ENCODE measurements at places on chromosomes 2 and 18.

GRCh38 chr2:51795248-51795888, 763.4 kb upstream of the NRXN1 start:
- no peak for DNase-seq

DNA sequence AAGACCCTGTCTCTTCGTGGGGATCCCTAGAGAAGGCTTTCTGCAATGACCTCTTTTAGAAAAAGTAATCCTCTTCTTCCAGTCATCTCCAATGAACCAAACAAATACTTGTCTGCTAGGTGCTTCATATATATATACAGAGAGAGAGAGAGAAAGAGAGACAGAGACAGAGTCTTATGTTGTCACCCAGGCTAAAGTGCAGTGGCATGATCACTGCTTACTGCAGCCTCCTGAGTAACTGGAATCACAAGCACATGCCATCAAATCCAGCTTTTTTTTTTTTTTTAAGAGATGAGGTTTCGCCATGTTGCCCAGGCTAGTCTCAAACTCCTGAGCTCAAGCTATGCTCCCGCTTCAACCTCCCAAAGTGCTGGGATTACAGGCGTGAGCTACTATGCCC, 18.6 kb upstream of the PKDCC start:
- no peak for DNase-seq

DNA sequence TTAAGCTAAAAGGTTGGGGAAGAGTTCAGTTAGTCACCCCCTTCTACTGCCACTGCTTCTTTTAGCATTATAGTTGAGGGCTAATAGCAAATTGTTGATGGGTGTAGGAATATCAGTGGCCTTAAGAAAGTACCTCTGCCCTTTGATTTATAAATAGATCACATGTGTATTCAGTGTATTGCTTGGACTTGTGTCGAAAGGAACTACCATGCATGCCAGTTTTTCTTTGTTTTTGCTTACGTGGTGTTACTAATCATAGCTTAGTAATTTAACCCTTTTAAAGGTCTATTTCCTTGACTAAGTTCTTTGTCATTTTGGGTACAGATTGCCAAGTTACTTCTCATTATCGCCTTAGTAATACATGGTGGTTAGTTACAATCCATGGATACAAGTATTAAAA, 85.6 kb downstream of the MIB1 start:
- no peak for DNase-seq

- DNase-seq: peak; percentile 32
These were observed 28.5 kb downstream of the HRH4 start for GRCh38 chr18:24488824-24489493.

DNA sequence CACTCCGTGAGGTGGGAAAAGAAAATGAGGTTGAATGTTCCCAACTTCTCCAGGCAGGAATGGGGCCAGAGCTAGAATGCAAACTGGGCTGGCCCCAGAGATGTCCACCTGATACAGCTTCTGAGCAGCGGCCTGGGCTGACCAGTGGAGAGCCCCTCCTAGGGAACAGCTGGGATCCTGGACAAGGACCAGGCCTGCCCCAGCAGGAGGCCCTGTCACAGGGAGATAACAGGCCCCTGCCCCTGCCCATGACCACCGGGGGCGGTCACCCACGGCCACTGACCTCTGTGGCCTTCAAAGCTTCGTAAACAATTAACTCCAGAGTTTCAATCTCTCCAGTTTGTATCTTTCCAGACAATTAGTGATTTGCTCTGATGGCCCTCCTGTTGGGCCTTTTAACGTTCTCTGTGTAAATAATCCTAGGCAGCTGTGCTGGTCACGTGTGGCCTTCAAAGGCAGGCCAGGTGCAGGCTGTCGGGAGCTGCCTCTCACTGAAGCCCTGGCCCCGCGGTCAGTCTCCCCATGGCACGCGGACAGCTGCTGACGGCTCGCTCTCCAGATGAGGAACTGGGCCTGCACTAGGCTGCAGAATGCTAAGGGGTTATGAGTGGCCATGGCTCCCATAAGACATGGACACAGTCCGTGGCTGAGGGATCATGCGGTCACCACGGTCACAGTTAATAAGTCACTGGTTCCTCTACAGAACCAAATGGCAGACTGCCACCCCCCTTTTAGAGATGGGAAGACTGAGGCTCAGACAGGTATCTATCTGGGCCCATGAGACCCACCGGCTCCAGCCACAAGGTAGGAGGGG, 9.2 kb downstream of the HS6ST1 start:
- DNase-seq: peak; percentile 83

DNA sequence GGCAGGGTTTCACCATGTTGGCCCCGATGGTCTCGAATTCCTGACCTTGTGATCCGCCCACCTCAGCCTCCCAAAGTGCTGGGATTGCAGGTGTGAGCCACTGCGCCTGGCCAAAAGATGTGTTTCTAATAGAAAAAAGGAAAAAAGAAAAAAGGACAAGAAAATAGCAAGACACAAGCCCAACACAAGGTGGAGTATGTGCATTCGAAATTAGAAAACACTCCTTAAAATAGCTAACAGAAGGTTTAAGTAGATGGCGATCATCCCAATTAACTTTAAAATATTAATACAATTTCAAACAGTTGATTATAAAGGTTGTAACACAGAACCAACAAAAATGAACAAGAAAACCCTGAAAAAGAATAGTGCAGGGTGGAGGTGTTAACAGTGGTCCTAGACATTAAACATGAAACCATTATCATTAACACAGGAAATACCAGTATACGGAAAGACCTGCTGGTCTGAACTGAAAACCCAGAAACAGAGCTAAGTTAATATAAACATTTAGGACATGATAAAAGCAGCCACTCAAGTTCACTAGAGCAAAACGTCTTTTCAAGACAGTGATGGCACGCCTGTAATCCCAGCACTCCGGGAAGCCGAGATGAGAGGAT, 57.9 kb downstream of the HDLBP start:
- DNase-seq: no peak

DNA sequence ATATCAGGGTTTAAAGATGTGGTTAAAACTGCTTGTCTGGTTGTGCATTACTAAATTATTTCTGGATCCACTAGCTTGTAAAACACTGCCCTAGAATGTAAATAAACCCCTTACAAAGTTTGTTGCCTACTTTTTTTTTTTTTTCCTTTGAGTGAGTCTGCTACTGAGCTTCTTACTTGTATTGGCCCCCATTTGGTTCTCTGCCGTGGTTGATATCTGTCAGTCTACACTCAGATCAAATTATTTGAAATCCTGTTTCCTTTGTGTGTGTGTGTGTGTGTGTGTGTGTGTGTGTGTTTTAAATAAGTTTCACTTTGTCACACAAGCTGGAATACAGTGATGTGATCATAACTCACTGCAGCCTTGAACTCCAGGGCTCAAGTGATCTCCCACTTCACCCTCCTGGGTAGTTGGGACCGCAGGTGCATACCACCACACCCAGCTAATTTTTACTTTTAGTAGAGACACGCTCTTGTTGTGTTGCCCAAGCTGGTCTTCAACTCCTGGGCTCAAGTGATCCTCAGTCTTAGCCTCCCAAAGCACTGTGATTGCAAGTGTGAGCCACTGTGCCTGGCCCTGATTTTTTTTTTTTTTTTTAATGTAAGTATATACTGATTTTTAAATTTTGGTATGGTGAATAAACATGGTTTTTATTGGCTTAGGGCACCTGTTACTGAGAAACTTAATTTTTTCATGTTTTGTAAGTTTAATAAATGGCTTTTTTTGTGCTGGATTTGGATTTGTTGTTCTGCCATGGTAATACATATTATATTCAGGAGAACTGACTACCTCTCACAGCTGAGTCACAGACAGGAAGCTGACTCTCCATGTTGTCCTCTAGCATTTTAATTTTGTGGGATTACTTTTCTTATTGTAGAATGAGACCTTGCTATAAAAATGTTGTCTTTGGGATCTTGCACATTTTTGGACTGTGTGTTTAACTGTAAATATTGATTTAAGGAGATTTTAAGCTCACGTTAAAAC, 48.5 kb downstream of the MAP4K4 start:
- DNase-seq: no peak

- DNase-seq: no peak
These were observed 13.0 kb upstream of the KLF11 start for GRCh38 chr2:10030311-10030736.

DNA sequence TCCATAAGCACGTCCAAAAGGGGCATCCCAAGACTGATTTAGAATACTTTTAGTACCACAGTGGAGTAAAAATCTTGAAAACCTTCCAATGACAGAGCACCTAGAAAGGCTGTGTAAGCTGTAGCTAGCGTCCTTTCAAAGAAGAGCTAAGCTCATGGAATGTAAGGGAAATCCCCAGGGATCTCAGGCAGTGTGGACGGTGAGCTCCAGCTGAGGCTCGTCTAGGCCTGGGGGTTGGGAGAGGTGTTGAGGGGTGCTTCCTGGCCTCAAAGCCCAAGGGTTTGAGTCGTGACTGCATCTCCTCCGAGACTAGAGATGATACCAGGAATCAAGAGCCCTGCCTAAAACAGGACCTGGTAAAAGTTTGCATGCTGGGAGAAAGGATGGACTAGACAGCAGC, 7.6 kb downstream of the CTIF start:
- no peak for DNase-seq

- DNase-seq: no peak
These were observed 1601.1 kb downstream of the LRP1B start for GRCh38 chr2:140529706-140530105.

DNA sequence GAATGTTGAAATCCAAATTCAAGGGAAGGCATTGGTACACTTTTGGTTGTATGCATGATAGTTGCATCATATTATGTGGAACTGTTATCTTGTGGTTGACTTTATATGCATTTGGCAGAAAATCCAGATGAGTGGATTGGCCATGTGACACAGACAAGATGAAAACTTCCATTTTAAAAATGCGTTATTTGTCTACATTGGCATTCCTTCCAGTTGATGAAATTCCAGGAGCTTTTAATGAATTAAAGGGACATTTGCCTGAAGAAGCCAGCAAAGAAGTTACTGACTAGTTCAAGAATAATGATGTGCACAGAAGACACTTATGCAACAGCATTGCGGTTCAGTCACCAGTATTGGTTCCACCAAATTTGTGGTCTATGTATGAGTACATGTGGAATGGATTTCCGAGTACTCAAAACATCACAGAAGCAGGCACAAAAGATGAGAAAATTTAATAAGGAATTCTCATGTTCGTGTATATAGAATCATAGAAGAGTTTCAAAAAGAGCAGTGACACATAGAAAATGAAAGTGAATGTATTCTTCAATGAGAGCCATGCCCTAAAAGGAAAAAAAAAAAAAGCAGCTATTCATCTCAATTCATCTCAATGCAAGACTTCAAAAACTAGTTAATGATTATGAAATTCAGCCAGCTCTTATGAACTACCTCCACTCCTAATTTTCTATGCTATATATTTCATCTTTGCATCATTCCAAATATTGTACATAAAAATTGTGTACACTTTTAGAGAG, 232.1 kb downstream of the RBM43 start:
- DNase-seq: no peak

DNA sequence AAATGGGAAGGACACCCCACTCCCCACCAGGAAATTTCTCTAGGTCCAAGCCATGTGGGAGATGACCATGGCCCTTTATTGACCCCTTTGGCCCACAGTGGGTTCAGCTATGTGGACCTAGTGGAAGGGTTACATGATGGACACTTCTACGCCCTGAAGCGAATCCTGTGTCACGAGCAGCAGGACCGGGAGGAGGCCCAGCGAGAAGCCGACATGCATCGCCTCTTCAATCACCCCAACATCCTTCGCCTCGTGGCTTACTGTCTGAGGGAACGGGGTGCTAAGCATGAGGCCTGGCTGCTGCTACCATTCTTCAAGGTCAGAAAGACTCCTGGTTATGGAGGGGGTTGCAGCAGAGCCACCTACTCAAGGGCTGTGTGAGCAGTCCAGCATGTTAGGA, 1.3 kb downstream of the STK16 start:
- DNase-seq: no peak

DNA sequence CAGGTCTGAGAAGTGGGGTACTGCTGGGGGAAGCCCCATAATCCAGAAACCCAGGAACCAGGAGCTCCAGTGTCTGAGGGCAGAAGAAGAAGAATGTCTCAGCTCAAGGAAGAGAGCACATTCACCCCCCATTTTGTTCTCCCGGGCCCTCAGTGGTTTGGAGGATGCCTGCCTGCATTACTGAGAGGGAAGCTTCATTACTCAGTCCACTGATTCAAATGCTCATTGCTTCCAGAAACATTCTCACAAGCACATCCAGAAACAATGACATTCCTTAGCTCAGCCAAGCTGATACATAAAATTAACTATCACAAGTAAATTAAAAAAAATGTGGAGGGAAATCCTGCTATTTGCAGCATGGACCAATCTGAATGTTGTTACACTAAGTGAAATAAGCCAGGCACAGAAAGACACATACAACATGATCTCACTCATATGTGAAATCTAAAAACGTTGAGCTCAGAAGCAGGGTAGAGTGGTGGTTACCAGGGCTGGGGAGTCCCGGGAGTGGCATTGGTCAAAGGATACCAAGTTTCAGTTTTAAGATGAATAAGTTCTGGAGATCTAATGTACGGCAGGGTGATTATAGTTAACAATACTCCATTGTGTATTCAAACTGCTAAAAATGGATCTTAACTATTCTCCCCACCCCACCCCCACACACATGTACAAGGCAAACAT, 459.3 kb downstream of the GALR1 start:
- DNase-seq: no peak

- DNase-seq: no peak
These were observed 79.0 kb upstream of the PROKR1 start for GRCh38 chr2:68564426-68564825.

- DNase-seq: no peak
These were observed 55.4 kb downstream of the TGOLN2 start for GRCh38 chr2:85272357-85272756.

DNA sequence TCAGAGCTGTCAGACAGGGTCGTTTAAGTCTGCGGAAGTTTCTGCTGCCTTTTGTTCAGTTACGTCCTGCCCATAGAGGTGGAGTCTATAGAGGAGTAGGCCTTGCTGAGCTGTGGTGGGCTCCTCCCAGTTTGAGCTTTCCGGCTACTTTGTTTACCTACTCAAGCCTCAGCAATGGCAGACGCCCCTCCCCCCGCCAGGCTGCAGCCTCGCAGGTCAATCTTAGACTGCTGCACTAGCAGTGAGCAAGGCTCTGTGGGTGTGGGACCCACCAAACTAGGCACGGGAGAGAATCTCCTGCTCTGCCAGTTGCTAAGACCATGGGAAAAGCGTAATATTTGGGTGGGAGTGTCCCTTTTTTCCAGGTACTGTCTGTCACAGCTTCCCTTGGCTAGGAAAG, 86.5 kb downstream of the EFEMP1 start:
- no peak for DNase-seq

- DNase-seq: no peak
These were observed 396.4 kb upstream of the TNP1 start for GRCh38 chr2:217256251-217256650.

DNA sequence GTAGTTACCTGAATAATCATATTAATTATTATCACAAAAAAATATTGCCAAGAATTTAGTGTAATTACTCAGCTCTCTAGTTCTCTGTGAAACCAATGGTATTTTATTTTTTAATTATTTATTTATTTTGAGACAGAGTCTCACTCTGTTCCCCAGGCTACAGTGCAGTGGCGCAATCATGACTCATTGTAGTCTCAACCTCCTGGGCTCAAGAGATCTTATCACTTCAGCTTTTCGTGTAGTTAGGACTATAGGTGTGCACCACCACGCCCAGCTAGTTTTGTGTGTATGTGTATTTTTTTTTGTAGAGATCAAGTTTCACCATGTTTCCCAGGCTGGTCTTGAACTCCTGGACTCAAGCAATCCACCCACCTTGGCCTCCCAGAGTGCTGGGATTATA, 440.4 kb upstream of the CDH20 start:
- DNase-seq: no peak

All from NCI-H1105 (cell line).